ENCODE measurements at places on chromosomes 3 and 15. TPM values are rescaled to one million over a fixed set of nuclear protein-coding genes. Genes with fewer than 3 reads are reported as not detected.

GRCh38 chr3:143839980-143840379, 8.3 kb downstream of the SLC9A9 start:
- no peak for DNase-seq
- no peaks in the 10 kb centered on the region for H3K36me3 ChIP-seq
- H3K27me3 ChIP-seq, result no peaks in the 10 kb centered on the region
- H3K27ac ChIP-seq, result no peak overlapping the region
- H3K4me1 ChIP-seq, result peaks cover 24% of the 10 kb centered on the region
- H3K4me3 ChIP-seq, result no peak overlapping the region

DNA sequence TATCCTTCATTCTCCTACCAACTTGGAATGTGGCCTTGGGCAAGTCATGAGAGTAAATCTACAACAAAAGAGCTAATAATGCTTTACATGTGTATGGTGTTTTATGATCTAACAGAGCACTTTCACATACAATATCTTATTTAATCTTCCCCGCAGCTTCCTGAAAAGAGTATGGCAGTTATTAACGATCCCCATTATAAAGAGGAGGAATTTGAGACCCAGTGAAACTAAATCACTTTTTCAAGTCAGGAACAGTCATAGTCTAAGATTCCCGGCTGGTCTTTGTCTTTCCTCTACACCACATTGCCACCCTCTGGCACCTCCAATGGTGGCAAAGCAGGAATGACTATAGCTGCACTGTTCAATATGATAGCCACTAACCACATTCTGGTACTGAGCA, 69.7 kb upstream of the CMSS1 start:
- H3K27me3 ChIP-seq, result no peaks in the 10 kb centered on the region
- no peak for DNase-seq
- H3K27ac ChIP-seq, result no peak overlapping the region
- no peak overlapping the region for H3K4me3 ChIP-seq

Gene ARGFX
- not detected for total RNA-seq

DNA sequence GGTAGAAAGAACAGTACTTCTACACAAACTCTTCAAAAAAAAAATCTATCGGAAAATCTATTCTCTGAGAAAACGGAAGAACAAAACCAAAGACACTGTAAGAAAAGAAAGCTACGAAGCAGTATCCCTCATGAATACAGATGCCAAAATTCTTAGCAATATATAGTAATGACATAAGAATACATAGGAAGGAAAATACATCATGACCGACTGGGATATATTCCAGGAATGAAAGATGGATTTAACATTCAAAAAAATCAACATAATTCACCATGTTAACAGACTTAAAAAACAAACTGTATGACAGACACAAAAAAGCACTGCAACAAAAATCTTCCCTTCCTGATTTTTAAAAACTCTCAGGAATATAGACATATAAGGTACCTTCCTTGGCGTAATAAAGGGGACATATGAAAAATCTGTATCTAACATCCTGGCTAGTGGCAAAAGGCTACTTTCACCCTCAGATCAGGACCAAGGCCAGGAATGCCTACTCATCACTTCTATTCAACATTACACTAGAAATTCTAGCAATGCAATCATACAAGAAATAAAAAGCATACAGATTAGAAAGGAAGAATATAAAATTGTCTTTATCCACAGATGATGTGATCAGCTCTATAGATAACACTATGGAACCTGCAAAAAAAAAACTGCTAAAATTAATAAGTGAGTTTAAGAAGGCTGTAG, 77.6 kb upstream of the XXYLT1 start:
- no peak overlapping the region for H3K4me3 ChIP-seq
- DNase-seq, result no peak
- no peaks in the 10 kb centered on the region for H3K27me3 ChIP-seq
- H3K4me1 ChIP-seq, result no peaks in the 10 kb centered on the region
- H3K27ac ChIP-seq, result no peak overlapping the region

GRCh38 chr3:133400006-133400515, at the start of gene BFSP2:
Gene BFSP2, plus strand, starts transcription at chr3:133400056. Its CDS starts 28 bp downstream, at chr3:133400084.
- H3K4me3 ChIP-seq, result no peak within 1 kb of the TSS
- H3K36me3 ChIP-seq, result no peaks in the 10 kb centered on the region
- DNase-seq, result no peak
- H3K27ac ChIP-seq, result no peak within 1 kb of the TSS
- H3K4me1 ChIP-seq, result no peaks in the 10 kb centered on the region

- no peaks in the 10 kb centered on the region for H3K27me3 ChIP-seq
- H3K27ac ChIP-seq, result no peak overlapping the region
- no peaks in the 10 kb centered on the region for H3K36me3 ChIP-seq
- H3K4me3 ChIP-seq, result no peak overlapping the region
- no peak for DNase-seq
These were observed 89.2 kb downstream of the FBN1 start for GRCh38 chr15:48556159-48556897.
